Urinary bladder (tissue), 4 donors: ENCODE measurements at places on chromosomes 7 and 10.
A peak's percentile ranks its signal among the peaks of the same experiment; 100 is the strongest.

DNA sequence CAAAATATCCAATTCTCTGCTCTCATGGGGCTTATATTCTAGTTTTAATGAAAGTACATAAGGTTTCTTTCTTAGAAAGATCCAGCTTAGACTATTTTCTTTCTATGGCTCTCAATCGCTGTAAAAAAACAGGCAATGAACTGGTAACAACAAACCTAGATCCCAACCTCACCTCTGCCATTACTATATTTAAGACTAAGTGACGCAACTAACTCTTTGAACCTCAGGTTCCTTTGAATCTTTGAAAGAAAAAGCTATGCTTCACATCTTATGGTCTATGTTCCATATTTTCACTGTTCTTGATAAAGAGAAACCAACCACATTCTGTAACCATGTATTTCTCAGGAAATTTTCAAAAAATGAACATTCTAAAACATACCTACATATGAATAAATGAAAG, 88.5 kb downstream of the ELAPOR2 start:
- no peak for DNase-seq

- no peak for DNase-seq
These were observed 2.4 kb upstream of the INPP5A start for GRCh38 chr10:132535065-132535651.

GRCh38 chr7:135166338-135166990, 4.0 kb downstream of the CYREN start:
- DNase-seq, result no peak

DNA sequence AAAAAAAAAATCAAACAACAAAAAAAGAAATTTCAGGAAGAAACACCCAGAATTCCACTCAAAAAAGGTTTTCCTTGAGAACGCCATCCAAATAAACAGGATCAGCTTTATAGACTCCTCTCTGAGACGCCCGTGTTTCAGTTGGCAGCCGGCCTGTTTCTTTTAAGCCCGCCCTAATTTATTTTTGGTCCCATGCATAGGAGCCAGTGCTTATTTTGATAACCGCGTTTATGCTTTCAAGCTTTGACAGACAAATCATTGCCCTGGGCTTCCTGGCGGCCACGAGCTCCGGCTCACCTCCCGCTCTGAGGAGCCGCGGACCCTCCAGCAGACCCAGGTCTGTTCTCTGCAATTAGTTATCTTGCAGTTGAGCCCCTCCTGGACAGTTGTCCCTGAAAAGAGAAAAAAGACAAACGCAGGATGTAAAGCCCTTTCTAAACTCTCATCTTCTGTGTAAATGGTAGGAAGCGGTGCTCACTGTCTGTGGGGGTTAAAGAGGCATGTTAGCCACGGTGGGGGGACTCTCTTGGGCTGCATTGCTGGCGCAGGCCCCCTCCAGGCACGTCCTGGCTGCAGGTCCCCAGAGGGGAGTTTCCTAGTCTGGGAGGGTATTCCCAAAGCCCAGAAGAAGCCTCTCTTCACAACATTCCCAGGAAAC, 22.2 kb upstream of the UNCX start:
- DNase-seq, result no peak

- no peak for DNase-seq
These were observed 22.9 kb downstream of the NEBL start for GRCh38 chr10:20874261-20874660.

- DNase-seq, result peak; percentile 74
These were observed 35.5 kb downstream of the GRIFIN start for GRCh38 chr7:2440608-2441245.

DNA sequence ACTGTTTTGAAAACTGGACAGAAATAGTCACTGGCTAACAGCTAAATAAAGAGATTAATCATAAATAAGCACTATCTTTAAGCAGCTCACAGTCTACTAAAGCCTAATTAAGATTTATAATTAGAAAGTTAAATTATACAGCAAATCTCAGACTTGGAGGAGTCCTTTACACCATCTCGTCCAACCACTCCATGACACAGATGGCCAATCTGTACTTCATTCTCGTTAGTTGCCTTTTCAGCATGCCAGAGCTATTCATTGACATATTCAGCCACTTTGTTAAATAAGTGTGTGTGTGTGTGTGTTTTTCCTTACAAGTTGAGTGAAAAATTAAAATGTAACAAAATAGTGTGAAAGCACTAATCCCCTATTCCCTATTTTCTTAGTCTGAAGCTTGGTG, 1066.7 kb downstream of the CNTNAP2 start:
- DNase-seq, result no peak

- DNase-seq, result no peak
These were observed 63.1 kb downstream of the FZD1 start for GRCh38 chr7:91327346-91327745.

DNA sequence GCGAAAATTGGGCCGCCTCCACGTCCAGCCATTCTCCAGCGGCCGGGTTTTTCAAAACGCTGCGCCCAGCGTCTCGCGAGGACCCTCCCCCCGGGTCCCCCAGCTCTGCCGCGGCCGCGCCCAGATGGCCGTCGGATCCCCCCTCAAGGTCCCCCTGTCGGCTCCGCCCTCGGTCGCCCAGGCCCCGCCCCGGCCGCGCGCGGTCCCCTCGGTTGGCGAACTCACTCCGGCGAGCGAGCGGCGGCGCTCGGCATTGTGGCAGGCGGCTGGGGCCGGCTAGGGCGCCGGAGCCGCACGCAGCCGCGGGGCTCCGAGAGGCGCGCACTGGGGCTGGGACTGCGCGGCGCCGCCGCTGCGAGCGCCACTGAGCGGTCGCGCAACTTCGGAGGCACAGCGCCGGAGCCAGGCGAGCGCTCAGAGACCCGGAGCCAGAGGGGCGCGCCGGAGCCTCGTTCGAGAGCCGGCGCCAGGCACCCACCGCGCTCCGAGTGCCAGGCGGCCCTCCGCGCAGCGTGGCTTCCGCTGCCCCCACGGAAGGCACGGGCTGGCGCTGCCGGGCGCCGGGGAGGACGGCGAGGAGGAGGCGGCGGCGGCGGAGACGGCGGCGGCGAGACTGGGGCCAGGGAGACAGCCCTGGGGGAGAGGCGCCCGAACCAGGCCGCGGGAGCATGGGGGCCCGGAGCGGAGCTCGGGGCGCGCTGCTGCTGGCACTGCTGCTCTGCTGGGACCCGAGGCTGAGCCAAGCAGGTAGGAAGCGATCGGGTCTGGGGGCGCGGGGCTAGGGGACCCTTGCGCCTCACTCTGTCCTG, at the start of gene UNC5B:
Gene UNC5B, plus strand, starts transcription at position 253 of the 809 bp plus-strand sequence. Its CDS starts 416 bp downstream, at position 669.
- DNase-seq, result peak; percentile 75

DNA sequence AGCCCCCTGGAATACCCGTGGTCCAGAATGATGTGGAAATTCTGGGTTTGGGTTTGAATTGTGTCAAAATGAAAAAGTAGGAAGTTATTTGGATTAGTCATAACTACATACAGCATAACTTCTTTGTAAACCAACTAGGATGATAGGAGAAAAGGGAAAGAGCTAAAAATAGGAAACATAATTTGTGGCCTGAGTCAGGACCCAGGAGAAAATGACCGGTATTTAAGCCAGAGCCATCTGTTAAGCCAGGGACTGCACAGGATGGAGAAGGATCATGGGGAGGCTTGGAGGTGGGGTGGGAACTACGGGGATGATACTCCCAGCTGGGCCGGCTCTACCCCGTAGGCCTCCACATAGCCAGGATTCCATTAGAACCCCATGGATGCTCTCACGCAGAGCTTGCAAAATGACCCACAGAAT, 98.6 kb downstream of the MYOF start:
- no peak for DNase-seq

DNA sequence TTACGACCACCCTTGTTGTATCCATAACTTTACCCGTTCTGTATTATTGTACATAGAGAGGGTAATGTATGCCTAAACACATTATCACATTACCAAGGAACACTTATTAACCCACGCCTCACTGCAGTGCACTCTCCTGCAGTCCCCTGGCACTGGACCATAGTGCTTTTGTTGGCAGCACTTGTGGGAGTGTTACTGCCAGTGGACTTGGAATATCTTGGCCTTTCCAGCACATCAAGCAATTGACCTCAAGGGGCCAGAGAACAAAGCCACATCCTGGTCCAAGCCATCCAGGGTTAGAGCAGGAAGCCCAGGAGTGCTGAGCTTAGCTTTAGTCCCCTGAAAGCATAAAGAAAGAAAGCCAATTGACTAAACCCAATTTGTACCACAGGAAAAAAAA, 304.2 kb downstream of the PCDH15 start:
- DNase-seq, result no peak

GRCh38 chr10:95445223-95445836, 115.8 kb downstream of the SORBS1 start:
- no peak for DNase-seq

GRCh38 chr10:131391936-131392335, 80.4 kb upstream of the TCERG1L start:
- DNase-seq, result no peak

GRCh38 chr7:87213252-87213651, 6.3 kb downstream of the TMEM243 start:
- no peak for DNase-seq

DNA sequence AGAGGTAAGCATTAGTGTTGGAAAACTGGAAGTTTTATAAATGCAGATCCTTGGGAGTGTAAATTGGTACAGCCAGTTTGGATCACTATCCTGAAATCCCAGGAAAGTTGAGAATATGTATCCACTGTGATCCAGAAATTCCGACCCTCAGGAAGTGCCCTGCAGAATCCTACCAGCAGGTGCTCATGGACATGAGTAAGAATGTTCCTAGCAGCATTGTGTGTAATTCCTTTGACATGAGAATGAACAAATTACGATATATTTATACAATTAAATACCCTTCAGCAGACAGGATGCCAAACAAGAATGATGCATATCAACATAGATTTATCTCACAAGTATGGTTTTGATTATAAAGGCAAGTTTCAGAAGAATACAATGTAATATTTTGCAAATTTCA, 181.6 kb downstream of the XPNPEP1 start:
- DNase-seq, result no peak

DNA sequence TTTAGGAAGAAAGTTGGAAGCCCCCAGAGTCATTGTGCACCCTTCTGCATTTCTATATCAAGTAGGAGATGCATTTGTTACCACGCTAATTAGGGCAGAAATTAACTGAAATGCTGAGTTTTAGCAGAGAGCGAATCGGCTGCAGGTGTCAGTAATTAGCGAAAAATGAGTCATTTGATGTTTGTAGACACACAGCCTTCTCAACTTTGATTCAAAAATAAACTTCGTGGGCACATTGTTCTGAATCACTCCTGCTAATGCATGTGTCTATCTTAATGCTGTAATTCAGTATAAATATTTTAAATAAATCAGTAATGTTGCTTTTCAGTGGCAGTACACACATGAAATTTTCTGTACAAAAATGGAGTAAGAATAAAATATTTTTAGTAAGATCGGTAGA, 109.5 kb upstream of the CARD11 start:
- DNase-seq, result no peak

GRCh38 chr7:139855498-139856270, 26.6 kb downstream of the TBXAS1 start:
- no peak for DNase-seq

DNA sequence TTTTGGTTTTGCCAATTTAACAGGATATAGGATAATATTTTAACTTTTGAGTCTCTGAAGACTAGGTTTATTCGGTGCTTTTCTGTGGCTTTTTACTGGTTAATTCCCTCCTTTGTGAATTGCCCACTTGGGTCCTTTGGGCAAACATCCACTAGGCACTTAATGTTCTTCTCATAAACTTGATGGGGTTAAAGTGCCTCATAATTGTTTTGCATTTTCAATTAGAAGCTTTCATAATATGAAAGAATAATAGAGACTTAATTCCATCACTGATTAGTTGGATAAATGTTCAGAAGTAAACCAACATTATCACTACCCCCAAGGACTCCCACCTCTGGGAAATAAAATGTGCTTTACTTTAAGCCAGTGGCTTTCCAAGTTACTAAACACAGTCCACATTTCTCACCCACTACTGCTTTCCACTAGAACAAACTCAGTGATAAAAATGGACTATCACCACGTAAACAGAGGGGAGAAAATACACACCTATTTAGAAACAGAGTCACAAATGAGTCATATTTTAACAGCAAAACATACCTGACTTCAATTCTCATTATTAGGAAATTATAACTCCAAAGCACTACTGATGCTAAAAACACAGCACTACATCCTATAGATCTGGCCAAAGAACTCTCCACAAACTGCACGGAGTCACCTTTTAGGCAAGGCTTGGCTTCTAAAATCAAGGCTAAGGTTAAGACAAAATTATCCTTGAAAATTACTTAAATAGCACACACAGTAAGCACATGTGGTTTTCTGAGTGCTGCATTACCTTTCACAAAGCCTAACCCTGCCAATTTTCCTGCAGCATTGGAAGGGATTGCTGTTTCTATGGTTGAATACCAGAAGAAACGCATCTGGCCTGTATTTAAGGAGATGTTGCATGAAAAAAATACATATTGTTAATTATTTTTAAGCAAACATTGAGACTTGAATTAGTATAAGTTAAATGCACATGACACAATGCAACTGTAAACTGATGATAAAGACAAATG, 41.2 kb downstream of the PARD3 start:
- DNase-seq, result no peak

GRCh38 chr7:132577206-132578049, 1.2 kb upstream of the PLXNA4 start:
- DNase-seq, result peak; percentile 64

DNA sequence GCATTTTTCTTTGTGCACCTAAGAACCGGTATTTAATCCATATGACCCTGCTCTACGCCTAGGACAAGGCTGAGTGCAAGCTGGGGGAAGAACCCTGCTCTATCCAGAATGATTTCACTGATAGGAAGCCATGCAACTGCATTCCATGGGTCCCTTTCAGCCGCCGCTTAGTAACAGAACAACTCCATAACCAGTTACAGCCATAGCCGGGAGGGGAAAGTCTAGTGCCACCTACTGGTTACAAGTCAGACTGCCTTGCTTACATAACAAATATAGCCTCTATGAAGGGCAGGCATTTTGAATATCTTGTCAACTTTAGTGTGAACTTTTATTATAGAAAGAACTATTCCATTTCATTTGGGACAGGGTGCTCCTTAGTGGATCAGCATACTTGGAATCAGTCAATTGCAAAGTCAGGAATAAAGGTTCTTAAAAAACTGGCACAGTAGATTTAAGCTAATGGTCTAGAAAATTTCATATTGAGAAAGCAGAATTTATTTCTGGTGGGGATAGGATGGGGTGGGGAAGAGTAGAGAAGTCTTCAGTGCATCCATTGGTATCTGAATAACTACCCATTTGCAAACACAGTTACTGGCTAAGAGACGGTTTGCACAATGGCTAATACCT, 521.7 kb downstream of the ADRA2A start:
- DNase-seq, result peak; percentile 40

DNA sequence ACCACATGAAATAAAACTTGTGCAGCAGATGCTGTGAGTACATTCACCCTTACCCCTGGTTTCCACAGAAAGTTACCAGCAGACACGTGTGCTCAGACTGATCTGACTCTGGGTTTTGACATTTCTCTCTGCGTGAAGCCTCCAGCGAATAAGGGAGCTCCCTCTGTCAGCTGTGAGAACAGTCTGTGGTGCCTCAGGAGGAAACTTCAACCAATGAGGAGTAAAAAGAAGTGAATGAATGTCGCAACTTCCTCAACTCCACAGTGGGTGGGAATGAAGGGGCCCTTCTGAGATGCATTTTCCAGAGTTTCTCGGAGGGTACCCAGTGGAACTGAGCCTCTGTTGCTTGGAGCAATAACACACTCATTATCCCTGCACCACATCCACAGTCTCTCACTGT, 743.4 kb downstream of the TNS3 start:
- DNase-seq, result no peak

- no peak for DNase-seq
These were observed 15.4 kb downstream of the CFAP46 start for GRCh38 chr10:132926777-132927650.
